ENCODE measurements at places on chromosomes 2 and 18.

- peak; percentile 98 for DNase-seq
Observed at GRCh38 chr2:189393440-189394111, 47.7 kb upstream of the WDR75 start.

- DNase-seq: peak; percentile 95
Observed at GRCh38 chr2:192500550-192501200, 305.9 kb upstream of the TMEFF2 start.

DNA sequence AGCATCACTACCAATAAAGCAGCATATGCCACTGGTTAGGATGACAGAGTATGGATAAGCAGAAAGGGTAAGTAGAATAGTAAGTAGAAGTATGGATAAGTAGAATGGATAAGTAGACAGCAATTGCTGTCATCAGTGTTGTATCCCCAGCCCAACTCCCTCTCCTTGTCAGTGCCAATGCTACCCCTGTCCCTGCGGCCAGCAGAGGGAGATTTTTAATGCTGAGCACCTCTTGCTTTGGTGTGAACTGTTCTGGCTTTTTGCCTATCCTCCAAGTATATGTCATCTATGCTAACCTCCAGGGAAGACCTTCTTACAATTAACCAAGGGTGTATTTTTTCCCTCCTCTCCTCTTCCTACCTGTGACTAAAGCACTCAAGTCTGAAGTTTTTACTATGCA, 136.7 kb upstream of the SPHKAP start:
- peak; percentile 36 for DNase-seq

- DNase-seq: peak; percentile 7
Observed at GRCh38 chr2:199458009-199458805, 468 bp upstream of the SATB2 start.

DNA sequence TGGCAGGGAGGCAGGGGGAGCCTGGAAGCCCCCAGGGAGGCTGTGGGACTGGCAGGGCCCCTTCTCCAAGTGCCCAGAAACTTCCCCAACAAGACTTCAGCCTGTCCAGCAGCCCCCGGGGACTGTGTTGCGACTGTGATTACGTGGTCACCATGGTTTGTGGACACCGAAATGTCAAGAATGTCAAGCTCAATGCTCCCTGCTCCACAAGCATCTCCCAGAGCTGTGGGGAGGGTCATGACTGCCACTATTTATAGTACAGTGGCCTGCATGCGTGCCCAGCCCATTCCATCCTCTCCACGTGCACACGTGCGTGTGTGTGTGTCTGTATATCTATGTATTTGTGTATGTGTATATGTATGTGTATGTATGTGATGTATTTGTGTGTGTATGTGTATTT, 93.8 kb upstream of the MBOAT2 start:
- DNase-seq: no peak

DNA sequence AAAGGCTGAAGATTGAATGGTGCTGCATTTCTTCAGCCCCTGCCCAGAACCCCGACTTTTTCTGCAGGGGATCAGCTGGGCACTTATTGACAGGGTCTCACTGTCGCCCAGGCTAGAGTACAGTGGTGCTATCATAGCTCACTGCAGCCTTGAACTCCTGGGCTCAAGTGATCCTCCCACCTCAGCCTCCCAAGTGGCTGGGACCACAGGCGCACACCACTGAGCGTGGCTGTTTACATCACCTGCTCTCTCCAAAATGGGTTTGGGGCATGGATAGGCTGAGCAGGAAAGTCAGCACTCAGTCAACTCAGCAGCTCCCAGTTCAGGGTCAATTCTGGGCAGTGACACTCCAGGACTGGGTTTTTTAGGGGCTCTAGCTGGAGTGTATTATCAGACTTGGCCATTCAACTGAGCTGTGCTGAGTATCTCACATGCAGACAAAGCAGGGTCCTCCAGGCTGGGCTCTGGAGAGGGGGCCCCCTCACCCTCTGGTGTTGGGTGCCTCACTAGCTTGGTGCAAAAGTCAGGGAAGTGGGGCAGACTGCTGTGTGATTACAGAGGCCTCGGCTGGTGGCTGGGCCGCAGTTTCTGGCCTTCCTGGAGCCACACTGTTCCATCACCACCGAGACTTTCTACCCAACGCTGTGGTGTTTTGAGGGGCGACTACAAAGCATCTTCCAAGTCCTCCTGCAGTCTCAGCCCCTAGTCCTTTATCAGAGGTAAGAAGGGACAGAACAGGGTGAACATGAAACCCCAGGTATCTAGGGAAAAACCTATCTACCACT, 4.5 kb downstream of the ABHD1 start:
- no peak for DNase-seq

GRCh38 chr2:19664646-19665045, 237.1 kb downstream of the TTC32 start:
- DNase-seq: peak; percentile 6

- no peak for DNase-seq
Observed at GRCh38 chr2:7356909-7357584, 439.8 kb downstream of the RNF144A start.

DNA sequence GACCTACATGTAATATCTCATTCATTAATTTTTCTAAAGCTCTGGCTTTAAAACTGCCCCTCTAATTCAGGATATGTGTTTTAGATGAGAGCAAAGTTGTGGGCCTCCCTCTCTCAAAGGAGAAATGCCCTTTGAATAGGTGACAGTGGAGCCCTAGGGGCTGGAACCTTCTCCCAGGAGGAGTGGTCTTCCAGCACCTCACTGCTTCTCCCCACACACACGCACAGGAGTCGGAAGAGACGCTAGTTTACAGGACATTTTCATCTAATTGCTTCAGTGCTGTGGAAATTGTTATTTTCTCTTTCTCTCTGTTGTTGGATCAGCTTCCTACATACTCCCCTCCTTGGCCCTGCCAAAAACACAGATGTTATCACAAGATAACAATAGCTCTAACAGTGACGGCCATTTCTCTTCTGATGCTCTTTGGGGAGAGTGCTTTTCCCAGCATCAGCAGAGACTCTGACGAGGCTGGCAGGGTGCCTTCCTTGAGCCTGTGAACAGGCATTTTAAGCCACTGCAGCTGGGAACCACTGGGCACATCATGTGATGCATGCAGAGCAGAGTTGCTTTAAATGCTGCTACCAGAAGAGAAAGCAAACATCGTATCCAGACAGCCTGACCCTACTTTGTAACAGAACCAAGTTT, 209.4 kb upstream of the SP5 start:
- DNase-seq: no peak

DNA sequence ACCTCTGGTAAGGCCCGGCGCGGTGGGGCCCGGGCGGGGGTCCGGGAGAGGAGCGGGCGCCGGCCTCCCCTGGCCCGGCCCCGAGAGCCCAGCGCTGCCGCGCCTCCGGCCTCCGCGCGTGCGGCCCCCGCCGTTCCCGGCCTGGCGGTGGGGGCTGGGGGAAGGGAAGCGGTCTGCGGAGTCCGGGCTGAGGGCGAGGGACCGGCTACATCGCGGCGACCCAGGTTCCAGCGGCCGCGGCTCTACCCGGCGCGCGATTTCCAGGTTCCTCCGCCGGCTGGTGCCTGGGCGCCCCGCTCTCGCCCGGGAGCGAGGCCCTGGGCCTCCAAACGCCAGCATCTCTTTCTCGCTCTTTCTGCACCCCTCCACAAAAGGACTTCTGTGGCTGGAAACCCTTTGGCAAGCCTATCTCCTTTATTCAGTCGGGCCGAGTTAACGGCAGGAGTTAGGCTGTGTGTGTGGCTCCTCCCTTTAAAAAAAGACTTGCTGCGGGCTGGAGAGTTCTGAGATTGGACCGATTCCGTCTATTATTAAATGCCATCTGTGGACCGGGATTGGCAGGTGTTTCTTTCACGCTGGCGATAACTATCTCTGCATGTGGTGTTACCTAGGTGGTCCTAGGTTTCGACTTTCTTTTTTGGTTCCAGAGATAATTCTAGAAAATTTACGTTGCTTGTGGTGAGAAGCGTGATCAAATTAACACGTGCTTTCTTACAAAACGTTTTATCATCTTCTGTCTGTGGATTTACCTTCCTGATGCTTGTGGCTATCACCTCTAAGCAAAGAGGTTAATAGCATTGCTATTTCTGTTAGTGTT, 592 bp downstream of the ME2 start:
- DNase-seq: peak; percentile 70

GRCh38 chr18:73199151-73199550, 331.4 kb upstream of the NETO1 start:
- DNase-seq: peak; percentile 1

DNA sequence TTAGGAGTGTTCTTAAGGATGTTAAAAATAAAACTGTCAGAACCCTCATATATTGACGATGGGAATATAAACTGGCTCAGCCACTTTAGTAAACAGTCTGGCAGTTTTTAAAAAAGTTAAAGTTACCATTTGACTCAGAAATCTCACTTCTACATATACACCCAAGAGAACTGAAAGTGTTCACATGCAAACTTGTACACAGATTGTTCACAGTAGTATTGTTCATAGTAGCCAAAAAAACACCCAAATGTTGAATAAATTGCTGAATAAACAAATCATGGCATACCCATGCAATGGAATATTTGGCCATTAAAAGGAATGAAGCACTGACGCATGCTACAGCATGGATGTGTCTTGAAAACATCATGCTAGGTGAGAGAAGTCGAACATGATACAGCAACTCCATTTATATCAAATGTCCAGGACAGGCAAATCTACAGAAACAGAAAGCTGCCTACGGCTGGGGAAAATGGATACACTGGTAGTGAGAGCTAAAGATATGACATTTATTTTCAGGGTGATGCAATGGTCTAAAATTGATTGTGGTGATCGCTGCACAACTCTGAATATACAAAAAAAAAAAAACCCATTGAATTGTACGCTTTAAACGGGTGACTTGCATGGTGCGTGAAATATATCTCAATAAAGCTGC, 10.1 kb downstream of the RPL31 start:
- no peak for DNase-seq

- DNase-seq: no peak
Observed at GRCh38 chr2:241415196-241415595, 59.1 kb downstream of the FARP2 start.

DNA sequence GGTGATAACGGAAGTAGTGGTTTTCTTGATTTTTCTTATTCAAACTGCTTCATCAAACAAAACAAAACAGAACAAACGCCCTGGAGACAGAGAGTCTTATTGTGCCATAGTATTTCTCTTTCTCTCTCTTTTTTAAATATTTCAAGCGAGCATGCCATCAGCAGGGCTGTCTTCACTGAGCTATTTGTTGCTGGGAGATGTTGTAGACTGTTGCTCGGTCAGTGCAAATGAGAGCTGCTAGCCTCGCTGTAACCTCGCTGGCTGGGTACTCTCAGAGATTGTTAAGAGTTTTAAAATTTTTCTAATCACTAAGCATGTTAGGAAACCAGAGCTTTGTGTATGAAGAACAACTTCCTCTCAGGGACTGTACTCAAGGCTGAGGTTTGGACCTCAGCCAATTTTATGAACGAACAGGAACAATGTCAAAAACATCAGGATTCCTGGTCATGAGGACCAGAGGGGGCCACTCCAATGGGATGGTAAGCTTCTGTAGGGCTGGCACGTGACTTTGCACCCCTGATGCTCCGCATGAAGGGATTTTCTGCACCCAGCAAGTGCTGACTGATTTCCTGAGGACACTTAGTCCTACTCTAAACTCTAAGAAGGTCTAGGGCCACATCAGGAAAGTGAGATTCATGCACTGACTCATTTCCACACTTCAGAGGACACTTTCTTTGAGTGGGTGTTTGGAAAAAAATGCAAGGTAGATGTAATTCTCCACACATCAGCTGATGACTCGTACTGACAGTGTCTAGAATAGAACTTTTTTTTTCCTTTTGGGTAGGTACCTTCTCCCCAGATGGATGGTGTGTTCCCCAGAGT, 59.8 kb upstream of the IL1R1 start:
- peak; percentile 96 for DNase-seq

GRCh38 chr2:13682540-13683272, 949.8 kb upstream of the LRATD1 start:
- DNase-seq: peak; percentile 75

- DNase-seq: peak; percentile 76
Observed at GRCh38 chr2:31877008-31877407, 133.8 kb downstream of the MEMO1 start.

- DNase-seq: peak; percentile 77
Observed at GRCh38 chr2:231601356-231602229, 8.9 kb downstream of the TEX44 start.

DNA sequence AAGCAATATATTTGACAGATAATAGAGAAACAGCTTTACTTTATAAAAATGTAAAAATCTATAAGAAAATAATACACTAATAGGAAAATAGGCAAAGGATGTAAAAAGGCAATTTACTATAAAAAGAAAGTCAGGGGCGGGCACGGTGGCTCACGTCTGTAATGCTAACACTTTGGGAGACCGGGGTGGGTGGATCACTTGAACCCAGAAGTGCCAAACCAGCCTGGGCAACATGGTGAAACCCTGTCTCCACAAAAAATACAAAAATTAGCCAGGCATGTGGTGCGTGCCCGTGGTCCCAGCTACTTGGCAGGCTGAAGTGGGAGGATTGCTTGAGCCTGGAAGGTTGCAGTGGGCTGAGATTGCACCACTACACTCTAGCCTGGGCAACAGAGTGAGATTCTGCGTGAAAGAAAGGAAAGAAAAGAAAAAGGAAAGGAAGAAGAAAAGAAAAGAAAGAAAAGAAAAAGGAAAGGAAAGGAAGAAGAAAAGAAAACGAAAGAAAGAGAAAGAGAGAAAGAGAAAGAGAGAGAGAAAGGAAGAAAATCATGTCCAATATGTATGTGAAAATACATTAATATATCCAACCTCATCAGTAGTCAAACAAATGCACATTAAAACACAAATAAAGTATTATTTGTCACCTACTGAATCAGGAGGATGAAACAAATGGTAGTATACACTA, 65.1 kb downstream of the ADD2 start:
- DNase-seq: no peak

DNA sequence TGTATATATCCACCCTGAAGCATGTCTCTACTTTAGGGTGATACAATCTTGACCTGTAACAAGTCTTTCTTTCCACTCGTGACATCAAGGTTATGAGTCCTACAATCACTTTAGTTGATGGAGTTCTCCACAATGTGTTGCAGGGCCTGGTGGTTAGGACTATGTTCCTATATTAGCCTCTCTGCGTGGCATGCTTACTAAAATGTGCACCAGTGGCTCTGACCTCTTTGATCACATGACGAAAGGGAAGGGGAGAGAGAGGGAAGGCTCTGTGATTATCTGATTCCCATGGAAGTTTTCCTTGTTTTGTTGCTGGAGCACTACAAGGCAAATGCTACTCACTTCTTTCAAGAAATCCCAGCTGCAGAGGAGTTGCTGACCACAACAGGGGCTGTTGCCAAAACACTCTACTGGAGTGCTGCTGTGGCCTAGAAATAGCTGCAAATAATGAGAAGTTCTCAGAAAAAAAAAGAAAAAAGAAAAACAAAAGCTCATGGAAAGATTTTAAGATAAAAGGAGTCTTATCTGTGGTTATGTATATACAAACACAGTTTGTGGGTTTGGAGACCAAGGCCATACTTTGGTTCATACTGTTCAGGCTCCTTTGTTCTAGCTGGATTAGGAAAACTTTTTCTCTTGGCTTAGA, 272.8 kb upstream of the MMADHC start:
- peak; percentile 94 for DNase-seq

DNA sequence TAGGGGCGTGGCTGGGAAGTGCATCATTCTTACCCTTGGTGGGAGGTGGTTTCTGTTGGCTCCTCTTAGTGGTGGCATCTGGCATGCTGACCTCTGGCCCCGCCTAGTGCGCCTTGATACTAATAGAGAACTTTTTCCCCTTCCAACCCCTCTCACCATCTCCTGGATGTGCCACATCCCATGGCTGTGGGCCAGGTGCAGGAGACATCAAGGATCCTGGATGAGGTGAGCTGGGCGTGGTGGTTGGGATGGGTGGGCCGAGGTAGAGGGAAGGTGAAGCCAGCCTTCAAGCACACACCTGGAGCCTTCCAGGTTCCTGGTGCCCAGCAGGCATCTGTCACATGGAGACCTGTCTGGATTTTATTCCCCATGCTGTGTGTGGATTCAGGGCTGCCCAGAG, 149.2 kb downstream of the DYSF start:
- DNase-seq: no peak

- no peak for DNase-seq
Observed at GRCh38 chr2:164624316-164624715, 3.0 kb upstream of the GRB14 start.

All from iris pigment epithelial cell (primary cell).